Occipital lobe (tissue), 3 donors: ENCODE measurements at places on chromosomes 6 and 20. TPM values are rescaled to one million over a fixed set of nuclear protein-coding genes. Genes with fewer than 3 reads are reported as not detected.

DNA sequence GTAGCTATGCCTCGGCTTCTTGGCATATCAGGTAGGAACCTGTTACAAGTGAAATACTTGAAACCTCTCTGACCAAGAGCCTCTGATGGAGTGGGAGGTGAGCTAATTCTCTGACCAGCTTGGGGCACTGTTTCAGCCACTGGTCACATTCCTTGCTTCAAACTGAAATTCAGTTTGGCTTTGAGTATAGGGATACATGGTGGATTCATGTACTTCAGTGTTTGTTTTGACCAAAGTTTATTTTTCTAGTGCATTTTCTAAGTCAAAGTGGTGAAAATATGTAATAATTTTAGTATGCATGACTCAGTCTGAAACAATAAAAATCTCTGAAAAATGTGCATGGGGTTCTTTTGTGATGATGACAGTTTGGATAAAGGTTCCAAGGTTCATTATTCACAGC is 18.6 kb downstream of the TTPAL start:
- no peak for DNase-seq

GRCh38 chr20:2172305-2173175 is 70.9 kb downstream of the STK35 start:
- peak; percentile 45 for DNase-seq

- no peak for DNase-seq
Observed at GRCh38 chr6:15783484-15783883, 120.7 kb upstream of the DTNBP1 start.

ECI2 gene
- 25.6 TPM for total RNA-seq

GRCh38 chr6:158848490-158848895 is 29.3 kb upstream of the EZR start:
- DNase-seq: no peak
